ENCODE measurements at places on chromosomes 2 and 18.

GRCh38 chr18:3248062-3248657, 559 bp downstream of the MYL12A start:
- no peak for DNase-seq

- no peak for DNase-seq
Measured at GRCh38 chr2:154226931-154227330, 355.2 kb downstream of the GALNT13 start.

- no peak for DNase-seq
Measured at GRCh38 chr2:96509114-96509846, 4.1 kb upstream of the NEURL3 start.

- DNase-seq, result no peak
Measured at GRCh38 chr2:19746611-19747309, 155.0 kb downstream of the TTC32 start.

DNA sequence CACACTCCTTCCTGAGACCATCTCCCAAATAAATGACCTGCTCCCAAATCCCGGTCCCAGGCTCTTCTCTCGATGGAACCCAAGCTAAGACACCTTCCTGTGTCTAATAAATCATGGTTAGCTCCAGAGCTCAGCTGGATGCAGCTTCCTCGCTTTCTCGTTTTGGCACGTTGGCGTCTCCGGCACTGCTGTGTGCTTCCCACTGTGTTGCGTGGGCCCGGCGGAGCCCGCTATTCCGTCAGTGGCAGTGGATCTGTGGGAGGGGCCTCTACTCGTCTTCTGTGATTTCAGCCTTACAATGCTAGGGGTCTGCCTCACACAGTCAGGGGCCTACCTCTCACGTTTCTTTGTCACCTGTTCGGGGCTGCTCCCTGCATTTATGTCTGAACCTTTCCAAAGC, 29.4 kb upstream of the YWHAQ start:
- DNase-seq, result no peak

- DNase-seq, result no peak
Measured at GRCh38 chr2:112660138-112660537, 14.4 kb downstream of the SLC20A1 start.

DNA sequence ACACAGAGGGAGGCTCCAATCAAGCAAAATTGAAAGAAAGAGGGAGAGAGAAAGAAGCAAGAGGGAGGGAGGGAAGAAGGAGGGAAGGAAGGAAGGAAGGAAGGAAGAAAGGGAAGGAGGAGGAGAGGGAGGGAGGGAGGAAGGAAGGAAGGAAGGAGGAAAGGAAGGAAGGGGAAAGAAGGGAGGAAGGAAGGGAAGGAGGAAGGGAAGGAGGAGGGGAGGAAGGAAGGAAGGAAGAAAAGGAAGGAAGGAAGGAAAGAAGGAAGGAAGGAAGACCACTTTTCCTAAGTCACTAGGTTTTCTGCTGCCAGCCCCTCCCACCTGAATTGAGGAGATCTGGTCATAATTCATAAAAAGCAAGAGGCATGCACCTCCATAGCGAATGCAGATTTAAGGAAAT, 287.0 kb downstream of the SP3 start:
- DNase-seq, result no peak

GRCh38 chr18:8463791-8464190, 145.4 kb upstream of the RAB12 start:
- DNase-seq, result no peak

GRCh38 chr2:241999184-241999583, 129.7 kb downstream of the RTP5 start:
- DNase-seq, result no peak

DNA sequence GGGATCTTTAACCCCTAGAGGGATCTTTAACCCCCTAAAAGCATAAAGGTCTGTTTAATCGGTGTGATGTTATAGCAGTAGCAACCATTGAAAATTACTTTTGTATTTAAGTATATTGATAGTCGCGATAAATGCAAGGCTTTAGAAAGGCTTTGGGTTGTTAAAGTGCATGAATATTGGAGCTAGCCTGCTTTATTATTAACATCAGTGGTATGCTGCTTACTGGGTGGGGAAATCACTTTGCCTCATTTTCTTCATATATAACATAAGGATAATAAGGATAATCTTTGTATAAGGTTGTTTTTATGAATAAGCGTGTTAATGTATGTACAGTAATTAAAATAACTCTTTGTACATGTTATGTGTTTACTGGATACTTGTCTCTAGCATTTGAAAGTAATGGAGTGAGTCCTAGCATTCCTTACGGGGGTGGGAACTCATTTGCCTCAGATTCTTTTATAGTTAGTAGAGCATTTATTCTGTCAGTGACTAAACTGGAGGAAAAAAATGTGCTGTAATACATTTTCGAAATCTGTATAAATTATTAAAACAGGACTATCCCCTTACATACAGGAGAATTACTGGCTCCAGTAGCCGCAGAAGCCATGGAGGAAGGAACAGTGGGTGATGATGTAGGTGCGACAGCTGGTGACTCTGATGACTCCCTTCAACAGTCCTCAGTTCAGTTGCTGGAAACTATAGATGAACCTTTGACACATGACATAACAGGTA, 122.2 kb downstream of the BIRC6 start:
- DNase-seq, result no peak

GRCh38 chr2:16135913-16136310, 195.6 kb downstream of the MYCN start:
- no peak for DNase-seq

DNA sequence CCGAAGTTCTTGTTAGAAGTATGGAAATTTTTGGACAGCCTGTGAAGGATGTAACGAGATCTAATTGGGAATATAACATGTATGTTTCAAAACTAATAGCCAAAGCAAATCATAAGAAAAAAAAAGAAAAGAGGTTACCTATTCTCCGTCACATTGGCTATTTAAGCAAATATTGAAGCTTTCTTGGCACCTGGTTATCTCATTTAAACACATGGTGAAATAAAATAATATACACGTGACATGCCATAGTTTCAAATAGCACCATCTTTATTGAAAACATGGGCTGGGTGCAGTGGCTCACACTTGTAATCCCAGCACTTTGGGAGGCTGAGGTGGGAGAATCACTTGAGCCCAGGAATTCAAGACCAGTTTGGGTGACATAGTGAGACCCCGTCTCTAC, 56.7 kb downstream of the ZEB2 start:
- no peak for DNase-seq

DNA sequence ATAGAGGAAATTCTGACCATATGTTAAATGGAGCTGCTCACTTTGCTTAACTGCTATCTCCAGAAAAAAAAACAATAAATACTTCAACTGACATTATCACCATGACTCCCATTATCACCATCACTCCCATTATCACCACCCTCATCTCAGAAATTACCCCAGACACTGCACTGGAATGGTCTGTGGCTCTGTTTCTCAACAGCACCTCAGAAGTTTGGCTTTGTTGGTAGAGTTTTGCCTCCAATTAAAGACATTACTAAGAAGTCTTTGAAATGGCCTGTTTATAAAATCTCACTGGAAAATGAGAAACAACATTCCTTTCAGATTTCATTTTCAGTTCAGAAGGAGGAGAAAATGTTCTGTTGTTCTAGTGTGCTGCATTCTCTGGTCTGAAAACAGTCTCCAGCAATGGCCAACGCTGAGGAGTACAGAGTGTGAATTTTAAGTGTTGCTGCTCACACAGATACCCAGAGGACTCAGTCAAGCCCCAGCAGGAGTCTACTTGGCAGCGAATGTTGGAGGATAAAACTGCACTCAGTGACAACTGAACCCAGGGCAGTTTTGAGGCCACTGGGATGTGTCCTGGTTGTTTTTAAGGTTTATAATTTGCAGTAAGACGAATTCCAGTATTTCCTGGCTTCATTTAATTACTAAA, 364.5 kb upstream of the CDH2 start:
- no peak for DNase-seq

DNA sequence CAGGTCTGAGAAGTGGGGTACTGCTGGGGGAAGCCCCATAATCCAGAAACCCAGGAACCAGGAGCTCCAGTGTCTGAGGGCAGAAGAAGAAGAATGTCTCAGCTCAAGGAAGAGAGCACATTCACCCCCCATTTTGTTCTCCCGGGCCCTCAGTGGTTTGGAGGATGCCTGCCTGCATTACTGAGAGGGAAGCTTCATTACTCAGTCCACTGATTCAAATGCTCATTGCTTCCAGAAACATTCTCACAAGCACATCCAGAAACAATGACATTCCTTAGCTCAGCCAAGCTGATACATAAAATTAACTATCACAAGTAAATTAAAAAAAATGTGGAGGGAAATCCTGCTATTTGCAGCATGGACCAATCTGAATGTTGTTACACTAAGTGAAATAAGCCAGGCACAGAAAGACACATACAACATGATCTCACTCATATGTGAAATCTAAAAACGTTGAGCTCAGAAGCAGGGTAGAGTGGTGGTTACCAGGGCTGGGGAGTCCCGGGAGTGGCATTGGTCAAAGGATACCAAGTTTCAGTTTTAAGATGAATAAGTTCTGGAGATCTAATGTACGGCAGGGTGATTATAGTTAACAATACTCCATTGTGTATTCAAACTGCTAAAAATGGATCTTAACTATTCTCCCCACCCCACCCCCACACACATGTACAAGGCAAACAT, 459.3 kb downstream of the GALR1 start:
- no peak for DNase-seq

DNA sequence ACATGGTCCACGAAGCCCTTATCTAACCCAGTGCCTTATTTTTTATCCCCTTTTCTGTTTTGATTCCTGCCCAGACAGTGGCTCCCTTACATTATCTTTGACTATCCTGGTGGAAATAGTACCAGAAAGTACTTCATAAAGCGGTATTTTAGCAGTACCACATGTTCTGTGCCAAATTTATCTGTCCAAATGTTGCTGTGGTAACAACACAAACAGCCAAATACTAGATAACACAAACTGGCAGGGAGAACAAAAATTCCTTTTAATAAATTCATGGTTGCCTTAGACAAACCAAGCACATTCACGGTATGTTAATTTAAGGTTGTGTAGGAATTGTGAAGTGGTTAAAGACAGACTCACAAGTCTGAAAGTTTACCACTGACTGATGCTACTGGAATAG, 187.9 kb upstream of the LHCGR start:
- no peak for DNase-seq

DNA sequence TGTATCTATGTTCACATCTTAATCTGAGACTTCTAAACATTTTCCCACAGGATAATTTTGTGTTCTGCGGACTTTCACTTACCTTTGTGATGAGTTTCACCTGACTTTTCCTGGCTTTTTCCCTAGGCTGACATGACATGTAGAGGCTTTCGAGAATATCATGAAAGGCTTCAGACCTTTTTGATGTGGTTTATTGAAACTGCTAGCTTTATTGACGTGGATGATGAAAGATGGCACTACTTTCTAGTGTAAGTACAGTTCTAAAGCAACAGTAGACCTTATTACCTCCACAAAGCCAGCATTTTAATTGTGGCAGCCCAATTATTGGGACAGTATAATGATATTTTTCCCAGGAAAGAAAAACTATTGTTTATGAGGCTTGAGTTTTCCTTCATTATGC, 34.1 kb upstream of the METAP1D start:
- no peak for DNase-seq

DNA sequence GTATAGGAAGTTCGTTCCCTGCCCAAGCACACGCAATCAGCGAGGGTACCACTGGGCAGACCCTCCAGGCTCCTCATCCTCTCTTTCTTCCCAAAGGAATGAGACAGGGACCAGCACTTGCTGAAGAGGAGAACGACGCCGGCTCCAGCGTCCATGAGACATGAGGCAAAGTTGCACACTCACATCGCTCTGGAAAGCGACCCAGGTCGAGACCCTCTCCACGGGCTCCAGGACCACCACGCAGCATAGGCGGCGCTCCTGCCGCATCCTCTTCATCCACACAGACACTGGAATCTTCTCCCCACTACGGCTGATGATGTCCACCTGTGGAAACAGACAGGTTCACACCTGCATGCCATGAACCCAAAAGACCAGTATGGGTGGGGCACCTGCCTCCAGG, 10.8 kb downstream of the PASK start:
- no peak for DNase-seq

DNA sequence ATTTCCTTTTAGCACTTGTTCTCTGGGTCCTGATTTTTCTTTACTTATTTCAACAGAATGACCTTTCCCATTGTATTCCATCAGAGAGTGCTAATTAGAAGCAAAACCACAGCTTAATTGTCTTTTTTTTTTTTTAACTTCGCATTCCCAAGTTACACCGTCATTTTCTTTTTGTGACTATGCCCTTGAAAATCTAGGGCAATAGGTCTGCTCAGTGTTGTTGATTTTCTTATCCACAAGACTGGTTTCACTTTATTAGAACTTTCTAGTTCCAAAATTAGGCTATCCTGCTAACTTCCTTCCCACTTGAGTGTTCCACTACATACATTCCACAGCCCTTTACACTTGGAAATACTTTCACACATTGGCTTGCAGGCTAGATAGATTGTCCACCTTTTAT, 18.7 kb upstream of the ADAM17 start:
- DNase-seq, result no peak

DNA sequence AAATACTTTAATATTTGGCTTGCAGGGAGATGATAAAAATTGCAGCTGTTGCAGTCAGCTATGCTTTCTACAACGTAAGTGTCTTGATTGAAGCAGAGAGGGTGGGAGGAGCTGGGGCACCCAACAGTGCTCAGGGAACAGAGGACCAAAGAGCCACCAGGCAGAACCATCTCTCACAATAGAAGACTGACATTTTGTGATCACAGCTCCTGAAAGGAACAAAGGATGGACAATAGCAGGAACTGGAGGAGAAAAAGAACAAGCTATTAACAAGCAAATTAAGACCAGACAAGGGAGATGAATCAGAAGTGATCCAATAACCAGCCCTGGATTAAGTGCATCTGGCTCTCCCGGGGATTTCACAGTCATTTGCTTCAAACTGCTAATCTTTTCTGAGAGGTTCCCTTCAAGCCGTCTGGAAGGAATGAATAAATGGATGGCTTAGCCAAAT, 65.7 kb upstream of the SMAD2 start:
- DNase-seq, result no peak

DNA sequence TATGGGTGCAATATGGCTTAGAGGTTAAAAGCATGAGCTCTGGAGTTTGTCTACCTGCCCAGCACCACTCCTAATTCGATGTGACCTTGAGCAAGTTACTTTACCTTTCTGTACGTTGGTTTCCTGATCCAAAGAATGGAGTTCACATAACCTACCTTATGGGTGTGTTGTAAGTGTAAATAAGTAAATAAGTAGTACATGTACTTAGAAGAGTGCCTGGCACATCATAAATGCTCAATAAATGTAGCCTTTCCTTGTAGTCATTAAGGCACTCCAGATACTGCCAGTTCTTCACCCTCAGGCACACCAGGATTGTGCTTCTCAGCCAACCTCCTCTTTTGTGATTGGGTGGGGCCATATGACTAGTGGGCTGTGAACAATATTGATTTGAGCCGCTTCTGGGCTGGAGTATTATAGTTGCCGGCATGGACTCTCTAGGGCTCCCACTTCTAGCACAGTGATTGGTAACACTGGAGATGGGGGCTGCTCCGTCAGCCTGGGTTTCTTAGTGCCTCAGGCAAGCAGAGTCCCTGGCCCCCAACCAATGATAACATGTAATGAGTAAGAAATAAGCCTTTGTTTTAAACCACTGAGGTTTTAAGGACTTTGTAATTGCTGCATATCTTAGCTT, 101.7 kb upstream of the NOSTRIN start:
- DNase-seq, result no peak

GRCh38 chr2:9768388-9768787, 74.9 kb upstream of the TAF1B start:
- no peak for DNase-seq

GRCh38 chr18:75132931-75133525, 75.9 kb downstream of the PTGR3 start:
- no peak for DNase-seq

GRCh38 chr2:21379140-21379539, 255.4 kb downstream of the TDRD15 start:
- no peak for DNase-seq

GRCh38 chr2:110095994-110096633, 19.5 kb downstream of the MALL start:
- no peak for DNase-seq

Measured in T follicular helper cell (primary cell).